NCI-H1105 (cell line): ENCODE measurements at places on chromosomes 7 and 10.

GRCh38 chr7:39587393-39587792 is 21.2 kb downstream of the YAE1 start:
- DNase-seq = no peak

- no peak for DNase-seq
These were observed 442.9 kb downstream of the AUTS2 start for GRCh38 chr7:70040970-70041766.

GRCh38 chr10:124064676-124065075 is 28.7 kb downstream of the CHST15 start:
- no peak for DNase-seq

DNA sequence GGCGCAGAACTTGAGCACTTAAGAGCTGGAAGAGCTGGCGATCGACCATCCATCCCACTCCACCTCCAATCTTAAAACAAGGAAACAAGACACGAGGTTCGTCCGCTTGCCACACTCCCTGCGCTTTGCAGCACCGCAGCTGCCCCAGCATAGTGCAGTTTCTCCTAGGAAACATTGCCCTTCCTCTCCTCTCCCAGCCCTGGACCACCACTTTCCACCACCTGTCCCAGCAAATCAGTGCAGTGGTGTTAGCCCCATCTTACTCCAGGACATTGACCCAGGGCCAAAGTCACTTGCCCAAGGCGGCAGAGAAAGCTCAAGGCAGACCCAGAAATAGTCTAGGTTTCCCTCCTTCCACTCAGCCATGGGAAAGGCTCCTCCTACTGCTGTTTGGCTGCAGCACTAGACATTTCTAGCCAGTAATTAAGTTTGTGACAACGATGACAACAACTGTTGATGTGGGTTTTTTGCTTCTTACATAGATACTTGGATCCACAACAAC is 1.5 kb upstream of the PARD3 start:
- DNase-seq = no peak

DNA sequence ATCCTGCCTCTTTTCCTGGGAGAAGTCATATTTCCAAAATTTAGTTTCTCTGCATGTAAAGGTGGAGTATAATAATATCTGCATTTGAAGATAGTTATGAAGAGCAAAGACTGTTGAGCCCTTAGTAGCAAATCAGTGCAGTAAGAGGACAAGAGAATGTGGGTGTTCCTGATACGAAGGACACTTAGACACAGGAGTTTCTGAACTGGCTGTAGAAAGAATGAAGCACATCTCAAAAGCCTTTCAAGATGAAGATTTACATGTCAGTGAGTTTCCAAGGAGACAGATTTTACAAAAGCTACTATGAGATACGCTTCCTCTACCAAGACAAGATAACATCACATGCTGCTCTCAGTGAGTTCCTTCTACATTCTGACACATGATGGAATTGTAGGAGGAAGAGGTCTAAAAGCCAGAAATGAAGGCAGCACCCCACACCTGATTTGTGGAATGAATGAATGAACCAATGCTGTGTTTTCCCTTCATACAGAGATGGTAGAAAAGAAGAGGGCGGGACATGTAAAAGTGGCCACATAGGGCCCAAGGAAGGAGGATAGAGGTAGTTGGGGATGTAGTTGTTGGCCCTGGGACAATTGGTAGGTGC is 173.6 kb upstream of the PDE1C start:
- no peak for DNase-seq

GRCh38 chr7:101411508-101411874 is 48.8 kb downstream of the COL26A1 start:
- DNase-seq = no peak

DNA sequence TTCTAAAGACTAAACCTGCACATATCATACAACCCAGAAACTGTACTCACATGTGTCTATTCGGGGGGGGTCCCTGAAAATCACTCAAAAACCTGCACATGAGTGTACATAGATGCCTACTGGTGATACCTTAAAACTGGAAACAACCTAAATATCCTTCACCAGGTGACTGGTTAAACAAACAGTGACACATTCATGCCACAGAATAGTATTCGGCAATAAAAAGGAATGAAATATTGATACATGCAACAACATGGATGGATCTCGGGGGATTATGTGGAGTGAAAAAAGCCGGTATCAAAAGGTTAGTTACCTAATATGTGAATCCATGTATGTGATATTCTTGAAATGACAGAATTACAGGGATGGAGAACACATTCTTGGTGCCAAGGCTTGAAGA is 32.1 kb upstream of the EGFR start:
- no peak for DNase-seq

GRCh38 chr7:159067576-159068487 is 76.8 kb downstream of the VIPR2 start:
- no peak for DNase-seq

- DNase-seq = no peak
These were observed 3.1 kb upstream of the AVPI1 start for GRCh38 chr10:97690133-97690532.

GRCh38 chr7:24870766-24871165 is 109.2 kb downstream of the OSBPL3 start:
- DNase-seq = no peak

DNA sequence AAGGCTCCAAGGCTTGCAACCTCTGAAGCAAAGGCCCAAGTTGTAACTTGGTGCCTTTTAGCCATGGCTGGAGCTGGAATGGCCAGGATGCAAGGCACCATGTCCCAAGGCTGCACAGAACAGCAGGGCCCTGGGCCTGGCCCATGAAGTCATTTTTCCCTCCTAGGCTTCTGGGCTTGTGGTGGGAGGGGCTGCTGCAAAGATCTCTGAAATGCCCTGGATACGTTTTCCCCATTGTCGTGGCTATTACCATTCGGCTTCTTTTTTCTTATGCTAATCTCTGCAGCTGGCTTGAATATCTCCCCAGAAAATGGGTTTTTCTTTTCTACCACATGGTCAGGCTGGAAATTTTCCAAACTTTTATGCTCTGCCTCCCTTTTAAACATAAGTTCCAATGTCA is 234.2 kb downstream of the CDK14 start:
- DNase-seq = no peak

DNA sequence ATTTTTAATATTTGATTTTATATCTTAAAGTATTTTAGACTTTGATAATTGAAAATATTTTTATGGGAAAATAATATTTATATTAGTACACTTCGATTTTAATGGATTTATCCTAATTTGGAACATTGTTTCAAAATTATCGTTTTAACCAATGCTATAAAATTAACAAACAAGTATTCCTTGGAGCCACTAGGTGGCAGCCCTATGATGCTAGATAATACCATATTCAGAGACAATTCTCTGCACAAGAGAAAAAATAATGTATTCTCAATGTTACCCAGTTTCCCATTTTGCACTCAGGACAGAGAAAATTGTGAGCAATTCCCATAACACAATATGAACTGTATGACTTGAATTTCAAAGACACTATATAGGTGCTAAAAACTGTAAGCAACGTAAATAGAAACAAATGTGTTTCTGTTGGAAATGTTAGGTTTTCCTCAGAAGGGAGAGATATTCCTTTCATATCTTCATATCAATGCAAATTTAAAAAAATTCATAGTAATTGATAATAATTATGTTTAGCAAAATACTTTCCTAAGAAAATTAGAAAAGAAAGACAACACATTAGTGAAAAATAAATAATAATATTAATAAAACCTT is 237.8 kb downstream of the SEMA3E start:
- DNase-seq = peak; percentile 59

- DNase-seq = no peak
These were observed 73.6 kb downstream of the RHOBTB1 start for GRCh38 chr10:60870416-60870728.

- DNase-seq = no peak
These were observed 7.1 kb downstream of the GRM8 start for GRCh38 chr7:127245607-127246006.

GRCh38 chr7:23254051-23254681 is 7.6 kb downstream of the GPNMB start:
- no peak for DNase-seq

- no peak for DNase-seq
These were observed 10.2 kb downstream of the PKD2L1 start for GRCh38 chr10:100319707-100320402.

DNA sequence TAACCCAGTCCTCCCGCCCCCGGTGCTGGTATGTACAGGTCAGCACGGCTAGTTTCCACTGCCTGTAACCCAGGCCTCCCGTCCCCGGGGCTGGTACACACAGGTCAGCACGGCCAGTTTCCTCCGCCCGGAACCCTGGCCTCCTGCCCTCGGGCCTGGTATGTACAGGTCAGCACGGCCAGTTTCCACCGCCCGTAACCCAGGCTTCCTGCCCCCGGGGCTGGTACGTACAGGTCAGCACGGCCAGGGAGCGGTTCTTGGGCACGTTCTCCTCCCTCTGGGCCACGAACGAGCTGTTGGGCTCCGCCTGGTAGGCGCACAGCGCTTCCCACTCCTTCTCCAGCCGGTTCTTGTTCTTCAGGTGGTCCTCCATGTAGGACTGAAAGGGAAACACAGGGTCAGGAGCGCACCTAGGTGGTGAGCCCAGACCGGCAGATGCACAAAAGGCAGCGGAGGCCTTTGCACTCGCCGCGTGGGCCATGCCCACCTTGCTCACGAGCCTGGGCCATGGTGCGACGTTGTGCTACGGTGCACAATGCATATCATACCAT is 284.4 kb downstream of the DNAJB6 start:
- no peak for DNase-seq

GRCh38 chr10:59383436-59383835 is 21.1 kb upstream of the FAM13C start:
- DNase-seq = no peak

GRCh38 chr7:104818961-104819880 is 194.8 kb upstream of the KMT2E start:
- DNase-seq = no peak

DNA sequence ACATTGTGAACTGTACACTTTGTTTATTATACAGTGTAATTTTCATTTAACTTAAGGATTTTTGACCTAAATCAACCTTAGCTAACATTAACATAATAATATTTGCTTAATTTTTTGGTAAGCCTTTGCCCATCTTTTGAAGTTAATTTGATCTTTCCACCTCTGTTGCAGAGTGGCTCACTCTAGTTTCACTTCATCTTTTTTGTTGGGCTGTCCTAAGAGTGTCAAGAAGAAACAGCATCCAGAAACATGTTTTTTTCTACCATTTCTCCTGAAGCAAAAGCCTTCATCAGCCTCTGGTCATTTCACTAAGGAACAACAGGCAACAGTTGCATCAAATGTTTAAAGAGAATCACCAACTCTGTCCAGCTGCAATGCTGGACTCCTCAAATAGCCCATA is 824.7 kb downstream of the REEP3 start:
- DNase-seq = no peak

DNA sequence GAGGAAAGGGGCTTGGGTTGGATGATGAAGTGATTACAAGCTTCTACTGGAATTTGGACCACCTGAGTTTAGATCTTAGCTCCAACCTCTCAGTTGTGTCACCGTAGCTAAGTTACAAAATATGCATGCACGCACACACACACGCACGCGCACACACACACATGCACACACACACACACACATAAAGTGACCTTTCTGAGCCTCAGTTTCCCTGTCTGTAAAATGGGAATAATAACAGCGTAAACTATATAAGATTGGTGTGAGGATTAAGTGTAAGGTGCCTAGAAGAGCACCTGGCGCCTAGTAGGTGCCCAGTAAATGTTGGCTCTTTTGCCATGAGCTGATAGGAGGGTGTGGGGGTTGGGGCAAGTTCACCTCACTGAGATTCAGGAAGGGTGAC is 12.6 kb upstream of the AQP1 start:
- no peak for DNase-seq

- no peak for DNase-seq
These were observed 220.6 kb downstream of the ANK3 start for GRCh38 chr10:60169111-60169510.

DNA sequence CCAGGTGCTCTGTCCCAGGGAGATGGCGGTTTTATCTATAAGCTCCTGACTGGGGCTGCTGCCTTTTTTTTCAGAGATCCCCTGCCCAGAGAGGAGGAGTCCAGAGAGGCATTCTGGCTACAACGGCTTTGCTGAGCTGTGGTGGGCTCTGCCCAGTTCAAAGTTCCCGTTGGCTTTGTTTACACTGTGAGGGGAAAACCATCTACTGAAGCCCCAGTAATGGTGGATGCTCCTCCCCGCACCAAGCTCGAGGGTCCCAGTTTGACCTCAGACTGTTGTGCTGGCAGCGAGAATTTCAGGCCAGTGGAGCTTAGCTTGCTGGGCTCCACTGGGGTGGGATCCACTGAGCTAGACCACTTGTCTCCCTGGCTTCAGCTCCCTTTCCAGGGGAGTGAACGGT is 16.4 kb upstream of the SLC26A5 start:
- DNase-seq = no peak

DNA sequence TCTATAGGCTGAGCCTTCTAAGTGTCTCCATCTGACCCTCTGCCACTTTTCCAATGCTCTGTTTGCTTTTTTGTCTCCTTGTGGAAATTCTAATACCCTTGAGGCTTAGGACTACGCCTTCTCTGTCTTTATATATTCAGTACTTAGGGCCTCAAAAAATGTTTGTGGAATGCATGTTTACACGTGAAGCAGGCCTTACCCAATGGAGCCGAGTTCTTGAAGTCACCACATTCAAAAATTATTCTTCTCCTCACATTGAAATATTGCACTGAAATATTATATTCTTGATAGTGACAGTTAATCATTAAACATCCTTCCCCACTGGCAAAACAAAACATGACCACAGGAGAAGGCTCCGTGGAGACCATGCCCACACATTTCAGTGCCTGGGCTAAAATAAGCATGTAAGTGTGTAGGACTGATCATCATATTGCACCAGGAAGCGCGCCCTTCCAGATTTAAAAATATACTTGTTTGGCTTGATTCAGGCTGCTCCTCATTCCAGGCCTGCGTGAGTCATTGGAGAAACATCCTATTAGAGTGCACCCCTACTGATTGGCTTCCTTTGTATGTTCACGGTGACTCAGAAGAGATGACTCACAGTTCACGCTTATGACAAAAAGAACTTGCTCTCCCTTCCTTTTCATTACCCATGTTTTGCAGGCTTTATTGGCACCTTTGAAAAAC is 307.4 kb upstream of the AOAH start:
- no peak for DNase-seq

DNA sequence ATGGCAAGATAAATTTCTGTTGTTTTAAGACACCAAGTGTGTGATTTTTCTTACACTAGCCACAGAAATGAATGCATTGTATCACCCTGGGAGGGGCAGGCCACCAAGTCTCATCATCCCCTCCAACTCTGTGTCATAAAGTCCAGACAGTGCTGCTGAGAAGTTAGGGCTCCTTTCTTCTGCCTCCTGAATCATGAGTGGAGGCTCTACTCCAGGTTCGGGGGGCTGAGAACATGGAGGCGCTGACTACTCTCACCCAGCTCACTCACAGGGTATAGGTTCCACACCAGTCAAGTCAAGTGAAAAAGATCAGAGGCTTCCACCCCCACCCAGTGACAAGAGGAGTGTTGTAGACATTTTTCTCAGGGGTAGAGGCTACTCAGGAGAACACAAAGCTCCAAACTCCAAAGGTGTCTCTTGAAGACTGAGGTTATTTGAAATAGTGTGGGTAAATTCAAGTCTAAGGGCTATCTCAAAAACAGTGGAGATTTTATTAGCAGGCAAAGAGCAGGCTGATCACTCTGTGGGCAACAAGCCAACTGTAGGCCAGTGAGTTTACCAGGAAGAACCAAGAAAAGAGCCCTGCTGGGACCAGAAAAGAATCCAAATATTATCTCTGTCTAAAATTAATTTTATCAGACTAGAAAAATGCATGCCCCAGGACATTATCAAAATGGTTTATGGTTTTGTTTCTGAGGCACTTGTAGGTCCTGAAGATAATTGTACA is 118.6 kb upstream of the RET start:
- DNase-seq = no peak
